ENCODE measurements at places on chromosomes 5 and 9.

GRCh38 chr5:176540956-176541337, 3.7 kb upstream of the RNF44 start:
- DNase-seq = no peak

- peak; percentile 15 for DNase-seq
These were observed 1.1 kb upstream of the SNX24 start for GRCh38 chr5:122844136-122844909.

DNA sequence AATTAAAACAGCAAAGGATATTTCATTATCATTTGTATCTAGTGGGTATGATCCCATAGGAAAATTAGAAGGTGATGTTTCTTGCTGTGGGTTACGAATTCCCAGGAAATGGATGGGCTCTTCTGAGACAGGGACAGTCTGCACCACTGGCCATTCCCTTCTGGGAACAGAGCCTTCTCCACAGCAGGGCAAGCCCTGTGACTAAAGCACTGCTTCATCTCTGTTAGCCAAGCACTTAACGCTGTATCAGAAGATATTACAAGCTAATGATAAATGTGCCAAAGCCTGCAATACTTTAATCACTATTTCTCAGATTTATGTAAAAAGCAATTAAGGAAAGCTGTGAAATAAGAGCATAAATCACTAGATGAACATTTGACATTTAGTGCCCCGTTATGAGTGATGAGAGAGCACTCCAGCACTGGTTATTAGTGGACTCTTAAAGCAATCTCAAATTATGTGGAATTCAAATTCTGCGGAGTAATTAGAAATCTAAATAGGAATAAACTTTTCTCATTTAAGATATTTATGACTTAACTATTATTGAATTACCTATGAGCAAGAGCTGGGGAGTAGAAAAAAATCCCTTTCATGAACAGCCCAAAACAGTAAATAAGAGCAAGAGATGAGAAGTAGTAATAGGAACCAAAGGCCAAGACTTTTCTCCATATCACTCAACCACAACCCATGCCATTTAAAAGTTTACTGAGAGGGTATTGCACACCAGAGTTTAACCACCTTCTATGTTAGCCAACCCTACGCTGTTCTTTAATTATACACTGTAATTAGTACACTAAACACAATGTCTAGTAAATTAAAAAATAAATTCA, 49.2 kb downstream of the FAM240B start:
- DNase-seq = no peak

GRCh38 chr9:108972186-108972585, 38.0 kb downstream of the ABITRAM start:
- no peak for DNase-seq

- DNase-seq = no peak
These were observed 4.3 kb downstream of the LCP2 start for GRCh38 chr5:170293273-170293672.

- DNase-seq = no peak
These were observed 562.7 kb upstream of the DAP start for GRCh38 chr5:11323761-11324160.

- DNase-seq = no peak
These were observed 8.2 kb upstream of the TOR4A start for GRCh38 chr9:137269231-137269772.

DNA sequence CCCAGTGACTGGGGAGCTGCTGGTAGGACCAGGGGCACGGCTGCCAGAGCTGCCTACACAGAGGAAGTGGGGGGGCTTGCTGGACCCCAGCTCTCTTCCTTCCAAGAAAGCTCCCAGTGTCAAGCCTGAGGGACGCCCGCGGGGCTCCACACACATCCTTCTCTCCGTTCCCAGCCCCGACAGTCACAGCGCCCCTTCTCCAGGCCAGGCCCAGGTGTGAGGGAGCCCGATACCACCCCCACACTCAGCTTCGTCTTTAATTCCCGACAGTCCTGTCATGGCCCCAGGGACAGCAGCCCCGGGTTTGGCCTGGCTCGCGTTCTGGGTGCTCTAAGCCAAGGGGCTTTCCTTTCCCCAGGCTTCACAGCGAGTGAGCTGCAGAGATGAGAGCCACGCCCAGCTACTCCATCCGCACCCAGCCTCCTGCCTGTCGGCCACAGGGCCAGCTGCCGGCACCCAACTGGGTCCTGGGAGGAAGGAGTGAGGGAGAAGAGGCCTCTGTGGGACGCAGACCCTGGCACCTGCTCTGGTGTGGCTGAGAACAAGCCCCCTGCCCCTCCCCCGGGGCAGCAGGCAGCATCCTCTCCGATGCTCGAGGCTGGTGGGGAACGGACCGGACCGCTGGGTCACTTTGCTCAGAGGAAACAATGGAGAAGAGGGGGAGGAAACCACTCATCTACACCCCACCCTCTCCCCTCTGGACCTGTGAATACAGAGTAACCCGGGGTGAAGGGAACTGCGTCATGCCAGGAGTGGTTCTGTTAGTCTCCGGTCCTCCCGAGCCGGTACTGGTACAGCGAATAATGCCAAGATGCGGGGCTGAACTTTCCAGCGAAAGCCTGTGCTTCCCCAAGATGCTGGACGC, 53.9 kb upstream of the PHYKPL start:
- peak; percentile 38 for DNase-seq

DNA sequence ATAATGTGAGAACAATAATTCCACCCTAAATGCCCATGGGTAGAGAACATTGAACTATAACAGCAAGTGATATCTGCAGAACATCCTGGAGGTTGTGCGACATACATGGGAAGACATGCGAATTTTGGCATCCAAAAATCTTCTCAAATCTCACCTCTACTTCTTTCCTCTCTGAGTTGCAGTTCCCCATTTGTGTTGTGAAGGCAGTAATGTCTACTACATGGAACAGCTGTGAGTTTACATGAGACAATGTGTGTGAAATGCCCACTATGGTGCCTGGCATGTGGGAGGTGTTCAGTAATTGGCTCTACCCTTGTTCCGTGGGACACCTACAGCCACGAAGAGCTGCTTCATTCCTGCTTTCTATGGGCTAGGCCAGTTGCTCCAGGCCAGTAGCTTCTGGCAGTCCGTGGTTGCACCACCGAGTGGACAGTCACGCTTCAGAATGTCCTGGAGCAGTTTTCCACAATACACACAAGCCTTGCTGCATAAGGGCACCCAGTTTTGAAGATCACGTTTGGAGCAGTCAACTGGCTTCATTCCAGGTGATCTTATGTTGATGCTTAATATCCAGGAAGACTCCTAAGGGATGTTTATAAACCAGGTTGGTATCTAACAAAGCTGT, 297.7 kb downstream of the DEPDC1B start:
- no peak for DNase-seq

DNA sequence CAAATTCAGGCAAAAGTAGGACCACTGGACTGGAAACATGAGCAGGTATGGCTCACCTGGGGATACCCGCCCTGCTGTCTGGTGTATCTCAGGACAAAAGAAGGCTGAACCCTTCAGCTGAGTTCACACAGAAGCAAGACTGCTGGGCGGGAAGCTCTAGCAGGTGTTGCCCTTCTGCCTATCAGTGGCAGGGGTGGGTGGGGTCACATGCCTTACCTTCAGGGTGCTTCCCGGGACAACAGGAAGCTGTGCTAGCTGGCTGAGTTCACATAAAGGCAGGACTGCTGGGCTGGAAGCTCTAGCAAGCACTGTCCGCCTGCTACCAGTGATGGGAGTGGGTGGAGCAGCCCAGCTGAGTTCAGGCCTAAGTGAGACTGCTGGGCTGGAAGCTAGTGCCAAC, 498.8 kb upstream of the ZNF608 start:
- DNase-seq = no peak

GRCh38 chr9:117101008-117101407, 313.8 kb downstream of the ASTN2 start:
- no peak for DNase-seq

- no peak for DNase-seq
These were observed 54.6 kb downstream of the NLN start for GRCh38 chr5:65776441-65777141.

GRCh38 chr5:68699966-68700365, 393.8 kb upstream of the SLC30A5 start:
- no peak for DNase-seq

GRCh38 chr5:54691656-54692055, 174.1 kb downstream of the SNX18 start:
- no peak for DNase-seq

- DNase-seq = no peak
These were observed 313.5 kb upstream of the PANK3 start for GRCh38 chr5:168892618-168893186.

DNA sequence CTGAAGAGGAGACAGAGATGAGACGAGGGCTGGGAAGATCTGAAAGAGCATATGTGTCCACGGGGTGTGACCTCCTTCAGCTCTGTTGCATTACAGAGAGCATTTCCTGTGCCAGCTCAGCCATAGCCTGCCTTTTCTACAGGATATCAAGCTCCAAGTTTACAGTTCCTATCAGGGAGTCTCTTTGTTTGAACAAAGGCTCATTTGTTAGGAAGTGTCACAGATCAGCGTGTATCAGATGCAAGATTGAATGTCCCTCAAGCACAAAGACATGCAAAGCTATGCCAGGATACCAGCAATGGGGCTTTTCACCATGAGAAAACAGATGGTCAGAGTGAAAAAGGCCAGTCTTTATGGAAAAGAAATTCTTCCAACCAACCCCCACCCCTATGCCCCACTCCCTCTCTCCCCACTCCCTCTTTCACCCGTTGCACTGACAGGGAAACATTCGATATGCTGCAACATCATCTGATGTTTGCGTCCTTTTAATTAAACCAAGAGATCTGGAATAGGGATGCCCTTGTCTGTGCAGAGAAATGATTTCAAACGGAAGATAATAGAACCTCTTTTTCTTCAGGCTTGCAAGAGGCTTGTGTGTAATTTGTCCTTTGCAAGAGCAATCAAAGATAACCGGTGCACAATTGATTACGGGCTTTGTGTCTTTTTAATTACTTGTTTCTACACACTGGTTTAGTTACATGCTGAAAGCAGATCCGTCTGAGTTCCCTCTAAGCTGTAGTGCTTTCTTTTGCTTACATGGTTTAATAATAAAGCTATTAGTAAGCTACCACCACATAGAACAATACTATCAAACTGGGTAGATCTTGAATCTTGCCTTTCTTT, 263.1 kb upstream of the RGMB start:
- DNase-seq = no peak

GRCh38 chr5:168198359-168198758, 93.1 kb upstream of the WWC1 start:
- DNase-seq = no peak

GRCh38 chr5:181182651-181183050, 22.3 kb downstream of the TRIM7 start:
- no peak for DNase-seq

DNA sequence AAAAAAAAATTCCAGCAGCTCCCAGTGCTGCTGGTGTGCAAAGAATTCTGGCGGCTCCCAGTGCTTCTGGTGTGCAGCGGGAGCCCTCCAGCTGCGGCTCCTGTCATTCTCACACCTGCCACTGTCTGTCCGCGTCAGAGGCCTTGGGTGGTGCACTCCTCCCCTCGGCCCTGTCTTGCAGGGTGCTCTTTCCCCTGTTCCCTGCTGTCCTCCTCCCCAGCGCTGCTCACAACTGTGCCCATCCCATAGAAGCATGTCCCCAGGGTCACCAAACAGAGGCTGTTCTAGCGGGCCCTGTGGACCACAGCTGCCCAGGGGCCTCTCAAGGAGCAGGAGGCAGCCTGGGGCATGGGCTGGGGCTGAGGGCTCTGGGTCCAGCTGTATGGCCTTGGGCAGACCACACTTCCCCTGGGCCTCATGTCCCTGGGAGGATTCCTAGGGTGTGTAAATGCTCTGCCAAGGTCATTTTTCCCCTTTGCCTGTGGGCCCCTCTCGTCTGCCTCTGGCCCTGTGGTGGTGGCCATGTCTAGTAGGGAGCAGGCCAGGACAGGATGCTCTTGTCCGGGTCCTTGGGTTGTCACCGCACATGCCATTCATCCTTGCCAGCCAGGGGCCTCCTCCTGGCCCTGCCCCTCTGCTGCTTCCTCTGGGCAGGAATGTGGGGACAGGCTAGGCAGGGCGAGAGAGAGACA, 68.2 kb downstream of the PHF2 start:
- no peak for DNase-seq

GRCh38 chr9:123652416-123652815, 277.5 kb downstream of the DENND1A start:
- DNase-seq = no peak

GRCh38 chr5:150065886-150066285, 20.5 kb downstream of the CSF1R start:
- DNase-seq = no peak
